ENCODE measurements at places on chromosomes 4 and X.

- DNase-seq: no peak
These were observed 217.0 kb downstream of the GUCY2F start for GRCh38 chrX:109264878-109265277.

DNA sequence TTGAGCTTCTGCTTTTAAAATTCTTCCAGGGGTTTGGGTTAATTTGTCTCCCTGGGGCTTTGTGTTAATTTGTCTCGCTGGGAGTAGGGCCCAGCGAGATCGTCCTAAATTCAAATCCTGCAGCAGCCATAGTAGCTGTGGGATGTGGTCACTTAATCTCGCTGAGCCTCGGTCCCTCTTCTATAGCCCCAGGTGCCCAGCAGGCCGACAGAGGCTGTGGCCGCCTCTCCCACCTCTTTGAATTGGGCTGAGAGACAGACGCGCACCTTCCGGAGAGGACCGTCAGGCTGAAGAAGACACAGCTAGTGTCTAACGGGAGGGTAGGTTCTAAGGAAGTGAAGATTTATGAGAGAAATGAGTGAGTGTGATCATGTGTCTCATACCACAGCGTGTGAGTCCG, 15.7 kb upstream of the WFS1 start:
- DNase-seq: no peak

DNA sequence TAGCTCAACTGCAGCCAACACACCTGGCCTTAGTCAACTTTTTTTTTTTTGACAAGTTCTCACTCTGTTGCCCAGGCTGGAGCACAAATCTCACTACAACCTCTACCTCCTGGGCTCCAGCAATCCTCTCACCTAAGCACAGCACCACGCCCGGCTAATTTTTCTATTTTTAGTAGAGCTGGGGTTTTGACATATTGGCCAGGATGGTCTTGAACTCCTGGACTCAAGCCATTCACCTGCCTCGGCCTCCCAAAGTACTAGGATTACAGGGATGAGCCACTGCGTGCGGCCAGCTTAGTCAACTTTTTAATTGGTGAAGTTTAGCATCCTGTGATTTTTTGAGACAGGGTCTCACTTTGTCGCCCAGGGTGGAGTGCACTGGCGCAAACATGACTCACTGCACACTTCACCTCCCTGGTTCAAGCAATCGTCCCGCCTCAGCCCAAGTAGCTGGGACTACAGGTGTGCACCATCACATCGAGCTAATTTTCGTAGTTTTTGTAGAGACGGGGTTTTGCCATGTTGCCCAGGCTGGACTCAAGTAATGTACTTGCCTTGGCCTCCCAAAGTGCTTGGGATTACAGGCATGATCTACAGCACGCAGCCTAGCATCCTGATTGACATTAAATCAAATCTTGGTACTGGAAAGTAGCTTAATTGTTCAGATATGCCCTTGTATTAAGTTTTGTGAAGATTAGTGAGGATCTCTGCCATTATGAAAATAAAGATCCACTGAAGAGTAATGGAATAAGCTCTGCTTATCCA, 8.3 kb downstream of the HNRNPDL start:
- DNase-seq: no peak

- DNase-seq: no peak
These were observed 178.6 kb upstream of the TBL1X start for GRCh38 chrX:9286234-9286633.

DNA sequence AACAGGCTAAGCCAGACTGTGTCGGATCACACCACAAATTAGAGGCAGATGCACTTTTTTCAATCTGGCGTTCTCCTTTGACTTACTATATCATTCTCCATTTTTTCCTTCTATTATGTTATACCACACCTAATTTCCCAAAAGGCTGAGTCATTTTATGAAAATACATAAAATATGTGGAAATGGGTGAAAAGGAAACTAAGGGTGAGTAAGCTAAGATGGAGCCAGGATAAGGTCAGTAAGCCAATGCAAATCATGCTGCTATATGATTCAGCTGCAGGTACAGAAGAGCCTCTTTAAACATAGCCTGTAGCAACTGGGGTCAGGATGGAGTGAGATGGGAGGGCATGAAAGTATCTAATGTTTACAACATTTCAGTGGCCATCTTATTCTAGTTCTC, 94.0 kb upstream of the TEX13A start:
- DNase-seq: no peak

- DNase-seq: no peak
These were observed 169.4 kb downstream of the SLIT2 start for GRCh38 chr4:20420916-20421602.

DNA sequence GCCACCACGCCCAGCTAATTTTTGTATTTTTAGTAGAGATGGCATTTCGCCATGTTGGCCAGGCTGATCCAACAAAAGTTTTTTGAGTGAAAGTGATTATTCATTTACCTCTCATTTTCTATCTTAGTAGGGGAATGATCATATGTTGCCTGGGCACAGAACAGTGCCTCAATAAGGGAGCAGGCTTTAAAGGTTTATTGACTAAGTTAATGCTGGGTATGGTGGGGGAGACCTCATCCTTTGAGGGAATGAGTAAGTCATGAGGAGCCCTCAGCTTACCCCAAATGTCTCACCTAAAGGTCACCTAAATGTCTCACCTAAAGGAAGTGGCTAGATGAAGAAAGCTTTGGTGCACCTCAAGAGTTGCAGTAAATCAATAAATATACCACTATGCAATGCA, 109.0 kb downstream of the CLCN4 start:
- DNase-seq: no peak

GRCh38 chr4:2817701-2818350, 24.9 kb downstream of the SH3BP2 start:
- DNase-seq: no peak

DNA sequence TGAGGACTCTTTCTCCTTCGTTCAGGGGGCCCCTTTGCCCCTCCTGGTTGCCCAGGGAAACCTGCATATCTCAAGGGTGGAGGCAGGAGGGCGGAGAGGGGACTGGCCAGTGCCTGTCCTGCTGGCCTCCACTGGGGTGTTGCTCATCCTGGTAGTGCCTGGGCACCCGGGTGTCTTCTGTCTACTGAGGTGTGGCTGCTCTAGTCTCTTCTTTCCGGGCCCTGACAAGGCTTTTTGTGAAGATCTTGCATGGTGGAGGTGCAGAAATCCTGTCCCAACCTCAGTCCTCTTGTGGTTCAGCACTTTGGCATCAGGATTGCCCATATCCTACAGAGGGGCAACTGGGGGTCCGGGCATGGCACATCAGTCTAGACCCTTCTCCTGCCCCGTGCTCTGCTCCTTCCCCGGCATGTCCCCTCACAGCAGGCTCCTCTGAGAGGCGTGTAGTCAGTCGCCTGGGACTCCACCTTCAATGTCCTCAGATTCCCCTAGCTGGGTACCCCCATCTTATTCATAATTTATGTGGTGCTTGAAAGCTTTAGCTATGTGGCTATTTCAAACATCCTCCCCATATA, 1.9 kb downstream of the CCDC110 start:
- DNase-seq: no peak

DNA sequence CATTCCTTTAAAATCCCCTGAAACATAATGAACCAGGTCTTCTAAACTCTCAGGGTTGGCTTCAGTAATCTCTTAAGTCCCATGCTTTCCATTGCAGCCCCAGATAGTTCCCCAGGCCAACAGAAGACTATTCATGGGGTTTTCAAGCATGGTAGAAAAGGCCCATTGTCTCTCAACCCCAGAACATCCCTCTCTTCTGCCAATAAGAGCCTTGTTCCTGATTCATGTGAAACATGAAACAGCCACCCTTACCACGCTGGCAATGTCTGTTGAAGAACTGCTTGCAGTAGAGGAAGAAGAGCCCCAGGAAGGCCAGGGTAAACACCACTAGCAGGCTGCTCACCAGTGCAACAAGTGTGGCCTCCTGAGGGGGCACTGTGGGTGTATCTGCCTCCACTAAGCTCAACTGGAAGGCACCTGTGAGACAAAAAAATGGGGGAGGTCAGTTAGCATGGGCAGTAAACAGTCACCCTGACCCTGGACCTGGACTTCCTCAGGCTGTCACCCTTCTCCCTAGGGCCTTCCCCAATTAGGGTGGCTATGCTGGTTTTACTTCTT, 36.4 kb downstream of the EDA2R start:
- DNase-seq: no peak

GRCh38 chrX:133638285-133638684, 223.0 kb upstream of the GPC4 start:
- no peak for DNase-seq

DNA sequence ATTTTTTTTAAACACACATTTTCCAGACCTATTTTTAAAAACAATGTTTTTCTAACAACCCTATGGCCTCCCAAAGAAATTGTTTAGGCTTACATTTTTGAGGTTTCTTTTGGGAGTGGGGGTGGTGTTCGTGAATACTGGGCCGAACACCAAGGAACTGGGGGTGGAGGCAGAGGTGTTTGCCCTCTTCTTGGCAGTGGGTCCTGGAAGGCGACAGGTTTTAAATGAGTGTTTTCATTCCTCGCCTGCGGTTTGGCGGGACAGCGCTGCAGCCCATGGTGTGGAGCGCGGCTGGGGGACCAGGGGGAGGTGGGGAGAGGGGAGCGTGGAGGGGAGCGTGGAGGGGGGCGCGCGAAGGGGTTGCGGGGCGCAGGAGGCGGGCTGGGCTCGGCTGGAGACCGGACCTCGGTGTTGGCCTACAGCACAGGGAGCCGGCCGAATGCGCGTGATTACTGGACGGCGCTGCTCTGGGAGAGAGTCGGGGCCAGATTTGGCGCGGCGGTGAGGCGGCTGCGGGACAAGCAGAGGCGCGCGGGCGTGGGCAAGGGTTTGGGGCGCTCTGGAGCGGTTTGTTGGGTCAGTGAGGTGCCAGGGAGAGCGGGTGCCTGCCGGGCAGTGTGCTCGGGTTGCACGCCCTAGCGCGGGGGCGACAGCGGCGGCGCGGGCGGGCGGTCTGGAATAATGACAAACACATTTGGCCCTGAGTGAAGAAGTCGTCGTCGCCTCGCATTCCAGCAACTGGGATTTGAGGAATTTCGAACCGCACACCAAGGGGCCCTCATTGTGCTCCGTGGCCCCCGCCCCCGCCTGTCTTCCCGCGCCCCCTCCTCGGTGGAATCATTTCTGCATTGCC, 764 bp downstream of the PDGFRA start:
- DNase-seq: no peak

GRCh38 chrX:150594584-150594983, 26.2 kb downstream of the MTM1 start:
- no peak for DNase-seq

DNA sequence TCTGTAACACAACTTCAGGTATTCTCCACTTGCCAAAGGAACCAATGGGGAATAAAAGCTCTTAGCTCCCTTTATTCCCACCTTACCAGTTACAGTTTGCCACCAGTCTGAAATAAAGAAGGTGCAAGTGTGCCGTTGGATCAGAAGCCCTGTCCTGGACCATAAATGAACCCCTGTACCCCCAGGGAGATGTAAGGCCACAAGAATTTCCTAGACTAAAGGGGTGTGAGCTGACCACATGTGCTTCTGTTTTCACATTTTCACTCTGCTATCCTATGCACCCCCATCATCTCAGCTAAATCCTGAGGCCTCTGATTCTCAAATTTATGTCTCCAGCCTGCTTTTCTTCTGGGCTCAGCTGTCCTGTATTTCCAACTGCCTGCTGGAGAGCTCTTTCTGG, 221.2 kb downstream of the SPRY1 start:
- no peak for DNase-seq

GRCh38 chrX:103651151-103651773, 22.5 kb downstream of the TCEAL1 start:
- DNase-seq: no peak

DNA sequence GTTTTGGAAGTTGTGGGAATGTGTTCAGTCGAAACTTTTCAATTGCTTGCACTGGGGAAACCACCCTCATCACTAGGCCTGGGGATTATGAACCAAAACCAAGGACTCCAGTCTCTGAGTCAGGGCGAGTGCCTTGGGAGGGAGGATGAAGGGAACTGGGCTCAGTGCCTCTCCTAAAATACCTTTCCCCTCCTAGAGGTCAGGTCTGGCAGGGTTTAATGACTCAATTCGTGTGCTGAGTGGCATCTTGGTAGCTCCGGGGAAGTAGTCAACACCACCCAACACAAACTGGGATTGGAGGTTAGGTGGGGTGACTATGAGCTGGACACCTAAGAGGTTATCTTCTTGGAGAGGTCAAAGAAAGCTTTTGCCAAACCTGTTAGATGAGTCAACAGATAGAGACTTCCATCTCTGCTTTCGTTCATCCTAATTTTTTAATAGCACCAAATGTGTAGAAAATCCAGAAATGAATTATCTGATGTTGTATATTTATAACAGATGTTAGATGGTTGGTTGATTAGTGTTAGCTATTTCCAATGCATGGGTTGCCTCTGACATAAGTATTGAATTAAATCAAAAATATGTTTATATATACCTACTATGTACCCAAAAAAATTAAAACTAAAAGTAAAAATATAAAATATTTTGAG, 202.8 kb downstream of the SHROOM3 start:
- no peak for DNase-seq

DNA sequence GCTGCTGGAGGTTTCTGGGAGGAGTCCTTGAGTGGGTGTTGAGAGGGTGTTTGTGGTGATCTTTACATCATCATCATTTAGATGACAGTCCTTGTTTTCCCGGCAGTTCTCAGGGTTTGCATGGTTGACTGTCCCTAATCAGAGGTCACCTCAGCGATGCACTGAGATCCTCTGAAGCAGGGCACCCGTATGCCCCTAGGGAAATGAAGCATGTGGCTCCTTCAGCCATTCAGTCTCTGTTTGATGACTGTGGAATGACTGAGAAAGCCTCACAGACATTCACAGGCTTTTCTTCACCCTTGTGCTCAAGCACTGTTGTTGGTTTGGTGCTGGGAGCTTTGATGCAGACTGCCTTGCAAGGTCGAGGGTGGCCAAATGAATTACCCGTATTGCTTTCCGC, 474.7 kb downstream of the SPRY1 start:
- no peak for DNase-seq

DNA sequence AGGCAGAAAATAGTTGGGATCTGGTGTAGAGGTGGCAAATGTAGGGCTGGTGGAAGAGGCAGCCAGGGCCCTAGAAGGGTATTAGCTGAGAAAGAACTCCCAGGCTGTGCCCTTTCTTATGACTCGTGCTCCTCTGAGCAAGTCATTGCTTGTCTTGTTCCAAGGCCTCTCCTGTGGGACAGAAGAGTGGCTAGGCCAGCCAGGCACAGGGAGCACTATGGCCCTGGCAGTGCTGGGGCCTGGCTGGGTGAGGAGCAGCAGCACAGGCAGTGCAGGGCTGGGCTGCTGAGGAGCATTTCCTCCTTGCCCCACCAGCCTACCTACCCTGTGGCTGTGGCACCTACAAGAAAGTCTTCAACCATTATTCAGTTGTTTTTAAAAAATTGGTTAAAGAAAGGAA, 298.5 kb upstream of the NR3C2 start:
- no peak for DNase-seq

DNA sequence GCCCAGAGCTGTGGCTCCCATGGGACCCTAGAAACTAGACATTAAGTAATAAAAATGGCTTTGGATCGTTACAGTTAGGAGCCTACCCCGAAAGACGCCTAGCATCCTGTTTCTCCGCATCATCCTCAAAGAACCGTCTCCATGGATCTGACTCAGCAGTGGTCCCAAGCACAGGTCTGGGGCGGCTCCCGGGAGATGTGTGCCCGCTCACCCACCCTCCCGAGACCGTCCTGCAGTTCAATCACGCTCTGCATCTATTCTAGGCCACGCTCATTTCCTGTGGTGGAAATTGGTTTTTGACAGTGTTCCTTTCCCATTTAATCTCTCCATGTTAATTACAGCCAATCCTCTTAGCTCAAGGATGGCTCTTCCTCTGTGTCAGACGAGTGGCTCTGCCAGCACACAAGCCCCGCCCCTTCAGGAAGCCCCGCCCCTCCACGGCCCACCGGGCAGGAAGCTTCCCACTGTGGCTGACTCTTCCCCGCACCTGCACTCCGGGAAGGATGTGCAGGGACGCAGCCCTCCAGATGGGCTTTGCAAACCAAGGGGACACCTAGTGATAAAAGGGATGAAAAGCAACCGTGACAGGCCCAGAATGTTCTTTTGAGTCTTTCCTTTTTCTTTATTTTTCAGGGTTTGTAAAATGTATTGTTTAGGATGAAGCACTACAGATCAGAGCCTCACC, 34.5 kb upstream of the HELT start:
- DNase-seq: peak; percentile 52

Measured in activated T-cell treated with anti-CD3 and anti-CD28 coated beads for 24 hours (primary cell).